Fibroblast of lung (primary cell): ENCODE measurements at places on chromosomes 3 and 15. TPM values are rescaled to one million over a fixed set of nuclear protein-coding genes. Genes with fewer than 3 reads are reported as not detected.
A peak's percentile ranks its signal among the peaks of the same experiment; 100 is the strongest.

SLC28A1 gene
- not detected in 2 replicates for total RNA-seq

GRCh38 chr3:171653701-171654100 lies 156.6 kb downstream of the PLD1 start:
- DNase-seq = no peak

DNA sequence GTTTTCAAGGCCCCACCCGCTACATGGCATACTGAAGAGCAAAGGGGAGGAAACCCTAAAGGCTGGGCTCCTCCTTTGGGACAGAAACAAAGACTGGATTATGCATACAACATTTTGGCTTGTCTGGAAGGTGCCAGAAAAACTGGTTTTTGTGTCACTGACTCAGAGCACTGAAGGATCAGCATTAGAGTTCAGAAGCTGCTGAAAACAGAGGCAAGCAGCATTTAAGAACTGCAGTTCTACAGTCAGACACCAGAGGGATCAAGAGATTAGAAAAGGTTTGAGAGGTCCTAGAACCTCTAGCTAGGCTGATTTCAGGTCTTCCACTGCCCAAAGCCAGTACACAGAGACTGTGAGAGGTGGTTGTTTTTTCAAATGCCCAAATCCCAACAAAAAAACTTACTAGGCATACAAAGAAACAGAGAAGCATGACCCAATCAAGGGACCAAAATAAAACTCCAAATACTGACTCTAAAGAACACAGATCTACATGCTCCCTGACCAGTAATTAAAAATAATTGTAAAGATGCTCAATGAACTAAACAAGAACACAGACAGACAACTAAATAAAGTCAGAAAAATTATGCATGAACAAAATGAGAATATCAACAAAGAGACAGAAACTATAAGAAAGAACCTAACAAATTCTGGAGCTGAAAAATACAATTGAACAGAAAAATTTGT lies 91.2 kb downstream of the SENP2 start:
- DNase-seq = peak; percentile 85

- no peak for DNase-seq
These were observed 561.9 kb downstream of the GBE1 start for GRCh38 chr3:81199587-81199986.

GRCh38 chr3:99919694-99920093 lies 102.0 kb downstream of the CMSS1 start:
- no peak for DNase-seq
